NCI-H2081 treated with DMSO at 0.1 percent for 48 hours (cell line): ENCODE measurements at places on chromosomes 1 and 21.

GRCh38 chr1:6732942-6733341, 31.3 kb upstream of the DNAJC11 start:
- DNase-seq: no peak

DNA sequence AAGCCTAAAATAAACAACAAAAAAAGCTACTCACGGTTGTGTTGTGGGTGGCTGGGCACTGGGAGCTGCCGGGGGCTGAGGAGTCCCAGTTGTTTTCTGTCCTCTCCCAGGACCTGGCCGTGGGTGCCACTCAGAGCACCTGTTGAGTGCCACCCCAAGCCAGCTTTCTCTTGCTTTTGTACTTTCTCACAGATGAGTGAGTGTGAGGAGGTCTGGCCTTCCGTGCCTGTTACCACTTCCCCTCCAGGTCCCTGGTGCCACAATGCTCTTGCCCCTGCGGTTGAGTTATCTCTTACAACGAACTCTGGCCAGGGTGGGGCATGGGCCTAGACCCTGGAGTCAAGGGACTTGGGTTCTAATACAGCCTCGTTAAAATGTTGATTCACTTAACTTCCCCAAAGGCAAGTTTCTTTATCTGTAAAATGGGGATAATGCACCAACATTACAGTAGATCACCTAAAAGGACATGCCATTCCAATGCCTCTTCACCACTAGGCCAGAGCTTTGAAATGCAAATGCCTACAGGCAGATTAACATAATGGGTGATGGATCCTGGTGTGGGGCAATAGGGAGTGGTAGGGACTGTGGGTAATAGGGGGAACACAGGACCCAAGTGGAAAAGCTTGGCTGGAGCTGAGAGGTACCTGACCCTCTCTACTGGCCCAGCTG, at the start of gene CNR2:
Gene CNR2 (minus strand): TSS at position 151 of the 669 bp plus-strand sequence. CDS start 37,745 bp downstream, outside the sequence.
- DNase-seq: no peak

DNA sequence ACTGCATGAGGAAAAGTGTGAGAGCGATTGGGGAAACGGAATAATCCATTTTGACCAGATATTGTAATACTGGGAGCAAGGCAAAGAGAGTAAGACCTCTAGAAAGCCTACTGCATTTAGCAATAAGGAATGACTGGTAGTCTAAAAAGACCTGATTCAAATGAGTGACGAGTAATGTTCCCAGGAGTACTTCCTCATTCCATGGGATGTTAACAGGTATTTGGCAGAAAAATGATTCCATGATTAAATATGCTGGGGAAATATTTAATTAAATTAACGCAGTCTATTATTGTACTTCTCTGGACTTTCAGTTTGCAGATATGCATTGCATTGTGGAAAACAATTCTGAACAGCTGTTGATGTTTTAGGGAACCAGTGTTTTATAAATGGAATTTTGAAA, 105.5 kb downstream of the RPE65 start:
- DNase-seq: no peak

GRCh38 chr1:5585256-5585655, 407.0 kb downstream of the NPHP4 start:
- DNase-seq: no peak

- no peak for DNase-seq
Measured at GRCh38 chr1:70483342-70483741, 72.3 kb downstream of the CTH start.

GRCh38 chr1:156641761-156642264, at the start of gene BCAN:
TSS of gene BCAN (plus strand) at chr1:156642117. CDS start at chr1:156646055, 3,938 bp downstream.
- DNase-seq: no peak

DNA sequence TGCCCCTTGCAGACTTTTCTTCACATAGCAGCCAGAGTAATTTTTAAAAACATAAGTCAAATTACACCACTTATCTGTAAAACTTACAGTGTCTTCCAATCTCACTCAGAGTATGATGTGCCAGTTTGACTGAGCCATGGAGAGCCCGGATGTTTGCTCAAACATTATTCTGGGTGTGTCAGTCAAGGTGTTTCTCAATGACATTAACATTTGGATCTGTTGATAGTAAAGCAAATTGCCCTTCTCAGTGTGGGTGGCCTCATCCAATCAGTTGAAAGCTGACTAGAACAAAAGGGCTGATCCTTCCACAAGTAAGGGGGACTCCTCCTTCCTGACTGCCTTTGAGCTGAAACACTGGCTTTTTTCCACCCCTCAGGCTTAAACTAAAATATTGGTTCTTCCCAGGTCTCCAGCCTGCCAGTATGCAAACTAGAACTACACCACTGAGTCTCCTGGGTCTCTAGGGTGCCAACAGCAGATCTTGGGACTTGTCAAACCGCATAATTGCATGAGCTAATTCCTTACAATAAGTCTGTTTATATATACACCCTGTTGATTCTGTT, 157.9 kb upstream of the CTTNBP2NL start:
- DNase-seq: no peak

- DNase-seq: no peak
Measured at GRCh38 chr1:16258591-16259135, 21.7 kb upstream of the CPLANE2 start.

DNA sequence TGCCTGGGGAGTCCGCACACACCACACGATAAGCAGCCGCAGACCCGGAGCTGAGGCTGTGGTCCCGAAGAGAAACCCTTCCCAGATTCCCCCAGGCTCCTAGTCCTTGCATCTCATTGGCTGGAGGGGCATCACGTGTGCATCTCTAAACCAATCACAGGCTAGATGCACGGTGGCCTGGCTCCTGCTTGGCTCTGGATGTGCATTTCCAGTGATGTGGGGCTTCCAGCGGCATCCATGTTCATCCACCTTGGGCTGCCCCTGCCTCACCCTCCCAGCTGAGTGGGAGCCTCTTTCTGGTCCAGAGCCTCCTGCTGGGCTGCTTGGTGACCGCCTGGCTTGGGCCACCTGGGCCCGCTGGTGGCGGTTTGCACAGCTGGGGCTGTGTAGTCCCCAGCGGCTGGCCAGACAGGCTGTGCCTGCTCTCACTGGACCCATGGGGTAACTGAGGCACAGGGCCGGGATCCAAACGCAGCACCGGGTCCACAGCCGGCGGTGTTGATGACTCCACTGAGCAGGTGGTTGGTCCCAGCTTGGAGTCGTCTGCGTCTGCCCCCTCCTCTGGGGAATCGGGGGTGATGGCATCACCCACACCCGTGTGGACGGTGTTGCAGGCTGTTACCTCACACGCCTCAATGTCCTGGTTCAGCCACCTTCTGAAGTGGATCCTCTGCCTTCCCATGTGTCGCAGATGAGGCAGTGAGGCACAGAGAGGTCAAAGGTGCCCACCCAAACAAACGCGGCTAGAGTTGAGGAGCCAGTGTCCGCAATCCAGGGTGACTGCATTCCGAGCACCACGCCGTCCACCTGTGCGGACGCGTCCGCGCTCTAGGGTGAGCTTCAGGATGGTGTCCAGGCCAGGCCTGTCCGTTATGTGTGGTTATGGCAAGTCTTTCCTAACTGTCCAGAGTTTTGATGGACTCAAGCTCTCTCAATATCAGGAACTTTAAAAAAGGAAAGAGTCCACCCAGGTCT, 41.3 kb downstream of the COL6A1 start:
- DNase-seq: no peak

GRCh38 chr1:24999426-24999825, 69.3 kb upstream of the RUNX3 start:
- no peak for DNase-seq

DNA sequence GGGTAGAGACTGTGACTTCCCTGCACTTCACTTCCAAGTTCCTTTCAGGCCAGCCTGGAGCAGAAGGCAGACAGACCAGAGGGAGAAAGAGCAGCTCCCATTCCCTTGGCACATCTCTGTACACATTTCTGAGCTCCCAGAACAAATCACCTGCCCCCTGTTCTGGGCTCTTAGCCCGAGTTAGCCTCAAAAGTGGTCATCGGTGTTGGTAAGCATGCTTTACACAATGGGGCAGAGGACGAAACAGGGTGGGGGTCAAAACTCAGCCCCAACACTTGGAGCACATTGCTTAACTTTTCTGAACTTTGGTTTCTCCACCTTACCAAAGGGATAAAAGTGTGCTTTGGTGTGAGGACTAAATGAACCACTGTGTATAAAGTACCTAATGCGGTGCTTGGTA, 98.7 kb downstream of the DAB1 start:
- no peak for DNase-seq
